ENCODE measurements at places on chromosomes 1 and 21.

- no peak for DNase-seq
Observed at GRCh38 chr1:202288177-202288576, 53.6 kb downstream of the UBE2T start.

- no peak for DNase-seq
Observed at GRCh38 chr1:238955934-238956333, 430.4 kb upstream of the CHRM3 start.

DNA sequence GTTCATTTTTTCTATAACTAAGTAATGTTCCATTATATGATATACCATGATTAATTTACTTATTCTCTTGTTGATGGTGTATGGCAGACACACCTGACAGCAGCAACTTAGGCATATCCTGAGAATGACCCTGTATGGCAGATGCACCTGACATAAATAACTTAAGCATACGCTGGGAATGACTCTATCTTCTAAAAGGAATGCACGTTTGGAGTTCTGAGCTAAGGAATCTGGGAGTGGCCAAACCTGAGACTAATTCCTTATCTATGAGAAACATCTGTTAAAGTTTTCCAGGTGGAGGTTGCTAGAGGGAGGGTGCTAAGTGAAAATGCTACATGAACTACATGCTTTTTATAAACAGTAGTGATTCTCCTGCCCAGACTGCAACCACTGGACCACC lies 96.7 kb upstream of the RGS18 start:
- no peak for DNase-seq

GRCh38 chr1:199075792-199076191 lies 437.0 kb downstream of the PTPRC start:
- DNase-seq, result no peak

DNA sequence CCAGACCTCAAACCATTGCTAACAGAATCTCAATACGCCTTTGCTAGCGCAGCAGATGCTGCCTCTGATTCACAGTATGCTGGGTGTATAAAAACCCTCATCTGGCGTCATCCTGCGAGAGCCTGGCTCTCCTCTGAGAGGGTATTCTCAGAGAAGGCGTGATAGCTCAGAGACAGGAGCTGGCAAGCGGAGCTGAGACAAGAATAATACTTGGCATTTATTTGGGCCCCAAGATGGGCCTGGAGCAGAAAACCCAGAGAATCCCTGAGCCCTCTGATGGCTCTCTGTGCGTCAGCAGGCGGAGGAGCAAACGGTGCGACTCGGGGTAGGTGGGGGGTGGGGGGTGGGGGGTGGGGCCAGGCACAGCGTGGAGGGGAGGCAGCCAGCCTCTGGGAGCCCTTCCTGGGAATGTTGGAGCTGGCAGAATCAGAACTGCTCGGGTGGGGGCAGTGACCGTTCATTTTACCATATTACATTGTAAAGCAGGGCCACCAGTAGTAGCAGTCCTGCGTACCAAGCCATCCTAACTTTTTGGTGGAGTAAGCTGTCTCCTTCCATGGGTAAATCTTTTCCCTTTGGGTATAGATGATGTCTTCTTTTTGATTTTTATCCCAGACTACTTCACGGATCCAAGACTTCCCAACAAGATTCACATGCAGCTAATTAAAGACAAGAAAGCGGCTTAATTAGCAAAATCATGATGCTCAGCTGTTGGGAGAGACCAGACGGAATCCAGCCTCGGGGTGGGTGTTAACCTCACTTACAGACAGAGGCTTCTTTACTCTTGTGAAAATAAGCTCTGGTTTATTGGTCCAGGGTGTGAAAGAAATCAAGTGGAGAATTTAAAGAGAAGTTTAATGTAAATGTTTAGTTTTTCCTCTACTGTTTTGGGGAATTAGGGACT lies 7.1 kb downstream of the RIIAD1 start:
- no peak for DNase-seq

DNA sequence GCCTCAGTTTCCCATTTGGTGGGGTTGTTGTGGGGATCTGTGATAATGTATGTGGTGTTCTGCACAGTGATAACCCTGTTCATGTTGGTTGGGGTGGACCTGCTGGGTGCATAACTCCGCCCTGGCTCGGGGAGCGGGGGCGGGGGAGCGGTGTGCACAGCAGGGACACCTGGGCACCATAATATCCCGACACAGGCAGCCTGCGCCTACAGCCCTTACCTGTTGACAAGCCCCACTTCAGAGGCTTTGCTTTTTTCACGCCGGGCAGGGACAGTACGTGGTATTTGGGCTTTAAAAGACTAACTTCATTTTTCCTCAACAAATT lies 48.0 kb upstream of the ACOT11 start:
- no peak for DNase-seq

GRCh38 chr21:37202221-37203110 lies 64.7 kb downstream of the VPS26C start:
- no peak for DNase-seq

DNA sequence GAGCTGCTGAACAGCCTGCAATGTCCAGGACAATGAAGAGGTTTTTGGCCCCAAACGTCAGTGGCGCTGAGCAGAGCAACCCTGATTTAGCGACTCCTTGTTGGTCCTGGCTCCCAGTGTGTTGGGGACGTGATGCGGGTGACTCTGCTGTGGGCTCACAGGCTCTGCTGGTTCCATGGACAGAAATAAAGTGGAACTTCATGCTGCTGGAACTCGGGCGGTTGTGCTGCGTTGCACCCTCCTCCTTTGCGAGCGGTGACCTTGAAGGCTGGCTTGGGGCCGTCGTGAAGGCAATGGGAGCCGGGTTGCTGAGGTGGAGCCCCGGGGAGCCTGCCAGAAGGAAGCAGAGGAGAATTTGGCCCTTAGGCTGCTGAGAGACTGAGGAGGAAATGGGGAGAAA lies 122.6 kb upstream of the C1orf174 start:
- DNase-seq, result no peak

DNA sequence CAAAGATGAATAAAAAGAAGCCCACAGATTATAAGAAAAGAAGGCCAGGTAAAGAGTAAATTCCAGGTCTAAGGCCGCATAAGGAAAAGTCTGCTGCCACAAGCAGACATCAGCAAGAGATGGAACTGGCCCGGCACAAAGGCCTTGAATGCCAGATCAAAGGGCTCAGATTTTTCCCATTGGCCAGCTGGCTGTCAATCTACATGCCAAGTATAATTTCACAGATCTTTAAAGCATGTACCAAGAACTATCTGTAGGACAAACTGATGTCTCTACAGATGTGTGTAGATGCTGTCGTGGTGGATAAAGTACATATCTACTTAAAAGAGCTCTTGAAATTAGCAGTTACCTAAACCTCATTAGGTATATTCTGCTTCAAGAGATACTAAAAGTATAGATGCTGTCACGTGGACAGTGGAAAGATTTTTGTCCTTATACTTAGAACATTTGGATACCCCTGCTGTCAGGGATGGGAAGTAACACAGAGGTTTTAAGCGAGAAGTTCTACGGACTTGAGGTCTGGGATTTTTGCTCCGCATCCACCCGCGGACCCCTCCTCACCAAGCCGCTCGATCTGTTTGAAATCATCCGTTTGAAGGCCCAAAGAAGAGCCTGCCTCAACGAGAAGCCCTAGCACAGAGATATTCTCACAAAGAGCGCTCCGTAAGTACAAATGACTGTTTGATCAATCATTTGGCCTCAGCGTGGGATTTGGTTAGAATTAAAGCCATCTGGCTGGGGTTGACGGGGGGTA lies 10.1 kb downstream of the GLIS1 start:
- no peak for DNase-seq

- DNase-seq, result no peak
Observed at GRCh38 chr1:1020415-1021009, 592 bp downstream of the AGRN start.

- no peak for DNase-seq
Observed at GRCh38 chr1:231896806-231897205, 270.2 kb downstream of the DISC1 start.

DNA sequence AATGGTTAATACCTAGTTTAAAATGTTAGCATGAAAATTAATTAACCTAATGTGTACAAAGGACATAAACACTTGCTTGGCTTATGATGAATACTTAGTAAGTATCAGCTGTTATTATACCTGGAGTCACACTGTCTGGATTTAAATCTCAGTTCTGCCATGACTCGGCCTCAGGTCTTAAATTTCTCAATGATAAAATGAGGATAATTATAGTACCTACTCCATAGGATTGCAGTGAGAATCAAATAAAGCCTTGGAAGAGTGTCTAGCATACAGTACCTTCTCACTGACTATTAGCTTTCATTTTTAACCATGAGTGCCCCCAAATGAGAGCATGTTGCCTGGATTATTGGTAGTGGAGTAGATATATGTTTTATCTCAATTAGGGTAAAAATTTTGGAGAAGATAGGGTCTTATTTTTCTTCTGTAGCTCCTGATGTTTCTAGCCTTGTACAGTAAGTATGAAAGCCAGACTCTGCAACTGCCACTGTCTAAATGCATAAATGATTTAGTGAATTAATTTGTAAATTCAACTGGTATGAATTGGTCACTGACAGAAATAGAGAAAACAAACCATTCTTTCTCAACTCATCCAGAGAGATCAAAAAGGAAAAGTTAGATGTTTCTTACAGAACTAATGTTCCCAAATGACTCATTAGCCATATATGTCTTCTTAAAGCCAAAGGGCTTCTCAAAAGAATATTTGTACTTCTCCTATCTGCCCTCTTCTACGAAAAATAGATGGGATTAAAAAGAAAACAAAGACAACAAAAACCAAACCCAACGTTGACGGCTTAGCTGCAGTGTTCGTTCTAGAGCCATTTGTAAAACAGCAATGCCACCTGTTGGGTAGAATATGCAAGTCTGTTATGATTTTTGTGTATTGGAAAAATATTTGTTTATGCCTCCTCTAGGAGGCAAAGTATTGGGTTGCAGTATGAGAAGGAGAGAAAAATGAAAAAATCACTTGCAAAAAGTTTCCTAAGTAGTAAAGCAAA lies 53.8 kb upstream of the MROH9 start:
- no peak for DNase-seq
